SK-N-MC (cell line): ENCODE measurements at places on chromosomes 4 and X.
A peak's percentile ranks its signal among the peaks of the same experiment; 100 is the strongest.

DNA sequence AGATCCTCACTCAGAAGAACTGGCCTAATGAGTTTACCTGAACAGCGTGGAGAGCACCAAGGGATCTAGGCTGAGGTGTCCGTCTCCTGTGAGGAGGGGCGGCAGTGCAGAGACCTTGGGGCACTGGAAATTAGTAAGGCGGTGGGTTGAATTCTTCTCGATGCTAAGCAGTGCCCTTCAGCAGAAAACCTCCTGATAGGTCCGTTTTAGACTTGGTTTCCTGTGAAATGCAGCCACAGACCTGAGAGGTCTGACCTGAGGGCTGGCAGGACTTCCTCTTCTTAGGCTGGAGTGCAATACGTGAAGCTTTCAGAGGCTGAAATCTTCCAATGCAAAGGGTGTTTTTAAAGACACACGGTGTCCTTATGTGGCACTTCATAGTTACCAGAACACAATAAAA lies at the start of gene CLNK:
CLNK (minus strand) TSS at position 138 of the 400 bp plus-strand sequence. CDS start 16,899 bp downstream, outside the sequence.
- no peak for DNase-seq

DNA sequence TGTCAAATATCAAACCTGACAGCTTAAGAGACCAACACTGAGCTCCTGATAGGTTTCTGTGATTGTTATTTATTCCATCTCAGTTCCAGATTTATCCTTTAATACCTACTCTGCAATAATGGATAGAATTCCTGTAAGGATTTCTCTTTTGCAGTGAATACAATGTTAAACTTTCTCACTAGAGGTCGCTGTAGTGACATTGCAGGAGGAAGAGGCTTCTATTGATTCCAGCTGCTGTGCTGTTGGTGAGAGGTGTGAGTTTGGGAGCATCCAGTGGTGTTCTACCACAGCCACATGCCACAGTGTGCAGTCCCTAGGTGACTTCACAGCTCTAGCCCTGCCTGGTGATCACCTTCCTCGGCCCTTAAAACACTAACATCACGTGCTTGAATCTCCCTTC lies 34.6 kb upstream of the DCAF8L2 start:
- peak; percentile 6 for DNase-seq

DNA sequence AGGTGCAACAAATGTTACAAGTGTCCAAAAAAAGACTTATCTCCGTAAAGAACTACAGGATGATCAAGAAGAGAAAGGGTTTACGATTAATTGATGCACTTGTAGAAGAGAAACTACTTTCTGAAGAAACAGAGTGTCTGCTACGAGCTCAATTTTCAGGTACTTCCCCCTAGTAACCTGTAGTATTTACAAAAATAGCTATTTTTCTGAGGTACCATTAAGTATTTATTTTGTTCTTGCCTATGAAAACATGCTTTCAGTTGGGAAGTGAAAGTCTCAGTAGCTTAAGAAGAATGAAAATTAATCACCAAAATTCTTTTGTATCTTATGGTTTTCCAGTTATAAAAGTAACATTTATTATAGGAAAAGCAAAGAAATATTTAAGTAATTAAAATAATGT lies 5.9 kb downstream of the THAP9 start:
- no peak for DNase-seq

DNA sequence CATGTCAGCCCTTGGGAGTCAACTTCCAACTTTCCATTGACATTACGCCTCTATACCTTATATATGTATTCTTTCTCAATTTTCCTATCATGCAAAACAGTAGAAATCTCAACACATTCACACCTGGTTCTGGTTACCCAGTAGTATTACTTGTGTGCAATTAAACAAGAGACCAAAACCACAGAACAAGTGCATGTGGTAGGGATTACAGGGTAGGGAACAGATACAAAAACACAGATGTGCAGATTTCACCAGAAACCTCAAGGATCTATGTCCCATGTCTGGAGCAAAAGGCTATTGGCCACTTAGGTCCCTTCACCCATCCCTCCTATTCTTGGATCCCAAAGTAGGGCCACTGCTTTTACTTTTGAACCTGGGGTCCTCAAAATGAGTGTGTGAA lies 143.6 kb upstream of the ZCCHC13 start:
- no peak for DNase-seq

GRCh38 chr4:106423791-106424190 lies 55.2 kb upstream of the GIMD1 start:
- no peak for DNase-seq

- peak; percentile 14 for DNase-seq
Measured at GRCh38 chr4:1910643-1911042, 39.5 kb downstream of the NSD2 start.

DNA sequence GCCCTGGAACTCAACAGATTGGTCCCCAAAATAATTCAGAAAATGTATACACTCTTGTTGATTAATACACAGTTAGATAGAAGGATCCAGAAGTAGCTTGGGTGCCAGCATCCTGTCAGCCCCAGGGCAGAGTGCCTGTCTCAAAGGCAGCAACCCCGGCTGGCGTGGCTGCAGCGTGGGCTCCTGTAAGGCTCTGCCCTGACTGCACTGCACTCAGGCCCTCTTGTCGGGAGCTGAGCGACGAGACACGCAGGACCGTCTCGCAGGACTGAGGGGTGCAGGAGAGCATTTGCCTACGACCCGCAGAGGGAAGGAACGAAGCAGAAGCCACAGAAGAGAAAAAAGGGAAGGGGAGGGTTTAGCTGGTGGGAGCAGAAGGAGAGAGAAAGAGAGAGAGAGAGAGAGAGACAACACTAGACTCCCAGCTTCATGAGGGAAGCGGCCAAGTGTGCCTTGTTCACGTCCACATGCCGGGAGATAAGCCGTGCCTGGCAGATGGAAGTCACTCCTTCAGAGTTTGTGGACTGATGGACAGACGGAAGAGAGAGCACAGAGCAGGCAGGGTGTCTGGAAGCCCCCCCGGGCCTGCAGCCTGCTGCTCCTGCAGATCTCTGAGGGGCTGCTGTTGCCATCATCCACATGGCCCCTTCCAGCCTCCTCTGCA lies 38.7 kb upstream of the HELT start:
- DNase-seq = no peak

DNA sequence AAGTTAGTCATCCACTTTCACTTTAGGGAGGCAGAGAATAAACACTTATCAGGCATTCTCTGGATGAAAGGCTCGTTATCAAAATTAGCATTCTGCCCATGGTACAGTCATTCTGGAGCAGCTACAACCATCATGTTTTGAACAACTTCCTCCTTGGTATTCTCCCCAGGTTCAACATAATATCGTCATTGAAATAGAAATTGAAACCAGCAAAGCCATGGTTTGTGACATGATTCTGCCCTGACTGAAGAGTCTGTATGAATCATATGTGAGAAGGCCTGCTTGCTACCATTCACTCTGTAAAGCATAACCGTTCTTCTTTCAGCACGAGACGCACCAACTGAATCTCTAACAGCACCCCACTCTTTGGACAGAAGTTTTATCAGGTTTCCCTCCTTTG lies 127.5 kb upstream of the RADX start:
- no peak for DNase-seq

GRCh38 chrX:132940727-132941327 lies 17.6 kb downstream of the HS6ST2 start:
- no peak for DNase-seq
